ENCODE measurements at places on chromosomes 2 and 18.

DNA sequence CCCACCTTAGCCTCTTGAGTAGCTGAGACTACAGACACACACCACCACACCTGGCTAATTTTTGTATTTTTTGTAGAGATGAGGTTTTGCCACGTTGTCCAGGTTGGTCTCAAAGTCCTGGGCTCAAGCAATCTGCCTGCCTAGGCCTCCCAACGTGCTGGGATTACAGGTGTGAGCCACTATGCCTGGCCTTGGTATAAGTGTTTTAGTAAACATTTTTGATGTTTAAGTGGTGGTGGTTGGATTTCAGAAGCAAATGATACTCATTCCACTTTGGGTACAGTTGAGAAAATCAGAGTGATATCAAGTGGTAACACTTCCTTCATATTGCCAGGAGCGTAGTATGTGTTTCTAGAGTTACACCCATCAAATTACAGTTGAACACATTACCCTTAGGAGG lies 25.4 kb downstream of the ACADL start:
- DNase-seq: no peak

GRCh38 chr2:20213651-20214565 lies 11.0 kb downstream of the SDC1 start:
- no peak for DNase-seq

GRCh38 chr2:105364436-105365139 lies 27.2 kb downstream of the C2orf49 start:
- DNase-seq: no peak

DNA sequence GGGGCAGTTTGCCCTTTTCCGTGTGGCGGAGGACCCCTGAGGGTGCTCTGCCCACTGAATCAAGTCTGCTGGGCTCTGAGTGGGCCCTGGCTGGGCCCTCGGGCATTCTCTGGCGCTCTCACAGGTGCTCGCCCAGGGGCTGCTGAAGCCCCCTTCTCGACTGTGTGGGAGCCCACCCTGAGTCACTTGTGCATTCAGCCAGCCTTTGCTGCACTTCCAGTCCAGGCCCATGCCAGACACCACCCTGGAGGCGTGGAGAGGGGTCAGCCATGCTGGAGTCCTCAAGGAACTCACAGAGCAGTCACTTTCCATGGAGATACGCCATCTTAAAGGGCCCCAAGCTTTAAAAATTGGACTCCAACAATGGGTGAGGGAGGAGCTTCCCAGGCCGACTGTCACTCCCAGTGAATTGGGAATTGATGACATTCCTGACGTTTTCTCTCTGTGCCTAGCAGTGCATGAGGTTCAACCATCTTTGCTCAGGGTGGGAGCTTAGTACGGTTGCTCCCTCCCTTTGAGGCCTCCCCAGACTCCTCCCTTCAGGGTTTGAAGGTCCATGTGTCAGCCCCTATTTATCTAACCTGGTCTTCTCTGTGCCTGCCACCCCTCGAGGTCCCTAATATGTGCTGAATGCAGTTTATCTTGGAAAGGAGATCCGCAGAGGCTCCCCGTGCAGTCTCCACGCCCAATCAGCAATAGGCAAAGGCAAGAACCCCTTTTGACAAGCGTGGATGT lies 71.8 kb upstream of the HS6ST1 start:
- no peak for DNase-seq

DNA sequence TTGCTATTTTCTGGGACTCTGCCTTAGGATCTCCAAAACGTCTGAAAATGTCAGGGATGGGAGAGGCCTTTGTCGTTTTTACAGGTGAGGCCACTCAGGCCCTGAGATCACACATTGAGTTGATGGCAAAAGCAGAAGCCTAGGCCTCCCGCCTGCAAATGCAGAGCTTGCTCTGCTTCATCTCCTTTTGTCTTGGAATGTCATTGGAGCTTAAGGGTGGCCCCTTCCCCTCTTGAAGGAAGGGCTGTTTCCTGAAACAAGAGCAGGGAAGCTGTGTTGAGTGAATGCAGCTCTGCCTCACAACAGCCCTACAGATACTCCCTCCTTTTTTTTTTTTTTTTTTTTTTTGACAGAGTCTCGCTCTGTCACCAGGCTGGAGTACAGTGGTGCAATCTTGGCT lies 123.5 kb downstream of the GLI2 start:
- DNase-seq: no peak

DNA sequence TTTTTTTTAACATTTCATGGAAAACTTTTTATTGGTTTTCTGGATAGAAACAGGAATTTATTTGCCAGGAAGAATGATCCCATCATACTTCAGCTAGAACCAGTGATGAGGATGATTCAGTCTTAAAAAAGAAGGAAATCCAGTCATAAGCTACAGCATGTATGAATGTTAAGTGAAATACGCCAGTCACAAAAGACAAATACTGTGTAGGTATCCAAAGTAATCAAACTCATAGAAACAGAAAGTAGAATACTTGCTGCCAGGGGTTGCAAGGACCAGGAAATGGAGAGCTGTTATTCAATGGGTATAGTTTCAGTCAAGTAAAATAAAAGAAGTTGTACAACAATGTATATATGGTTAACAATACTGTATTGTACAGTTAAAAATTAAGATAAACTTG lies 21.3 kb downstream of the PSME4 start:
- DNase-seq: no peak

DNA sequence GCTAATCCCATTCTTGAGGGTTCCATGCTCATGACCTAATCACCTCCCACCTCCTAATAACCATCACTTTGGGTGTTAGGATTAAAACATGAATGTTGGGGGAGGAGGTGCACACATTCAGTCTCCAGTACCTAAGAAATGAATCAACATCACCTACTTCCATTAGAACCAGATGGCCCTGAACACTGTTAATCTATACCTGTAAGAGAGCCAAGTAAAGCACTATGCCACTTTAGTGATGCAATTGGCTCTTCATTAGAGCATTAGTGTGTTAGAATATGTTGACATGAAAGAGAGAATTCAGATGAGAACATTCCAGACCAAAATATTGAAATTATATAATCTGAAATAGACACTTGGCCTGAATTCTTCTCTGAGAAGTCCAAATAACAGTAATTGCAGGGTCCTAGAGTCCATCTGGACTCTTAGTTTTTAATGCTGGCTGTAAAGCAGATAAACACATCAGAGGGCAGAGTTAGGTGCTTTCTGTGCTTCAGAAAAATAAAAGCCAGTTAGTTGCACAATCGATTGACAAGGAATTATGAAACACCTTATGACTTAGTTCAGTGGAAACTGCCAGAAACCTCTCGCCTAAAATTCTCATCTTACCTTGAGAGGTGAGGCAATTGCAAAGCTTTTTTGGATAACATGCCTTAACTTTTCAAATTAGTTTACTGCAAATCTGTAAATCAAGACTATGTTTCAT lies 923.7 kb downstream of the SLC4A3 start:
- no peak for DNase-seq

GRCh38 chr2:57204364-57204763 lies 842.2 kb upstream of the VRK2 start:
- DNase-seq: no peak

GRCh38 chr18:35842536-35842935 lies 129.9 kb upstream of the RMP24 start:
- no peak for DNase-seq

DNA sequence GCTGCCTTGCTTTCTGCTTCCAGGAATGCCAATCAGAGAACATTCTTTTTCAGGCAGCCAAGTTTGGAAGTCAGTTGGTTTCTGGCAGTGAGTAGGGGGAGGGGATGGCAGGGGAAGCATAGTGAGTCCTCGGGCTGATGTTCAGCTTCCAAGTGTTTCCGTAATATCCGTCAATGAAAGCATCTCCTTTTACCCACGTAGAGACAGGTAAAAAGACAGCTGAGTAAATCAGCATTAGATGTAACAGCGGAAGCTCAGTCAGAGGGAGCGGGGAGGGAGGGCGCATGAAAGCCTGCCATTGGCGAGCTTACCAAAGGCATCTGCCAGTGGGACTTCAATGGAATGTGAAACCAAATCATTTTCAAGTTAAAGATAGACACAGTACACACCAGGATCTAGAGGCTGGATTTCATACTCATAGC lies 117.1 kb upstream of the DTNA start:
- DNase-seq: no peak

- DNase-seq: no peak
Observed at GRCh38 chr2:118225666-118226065, 137.4 kb downstream of the INSIG2 start.

DNA sequence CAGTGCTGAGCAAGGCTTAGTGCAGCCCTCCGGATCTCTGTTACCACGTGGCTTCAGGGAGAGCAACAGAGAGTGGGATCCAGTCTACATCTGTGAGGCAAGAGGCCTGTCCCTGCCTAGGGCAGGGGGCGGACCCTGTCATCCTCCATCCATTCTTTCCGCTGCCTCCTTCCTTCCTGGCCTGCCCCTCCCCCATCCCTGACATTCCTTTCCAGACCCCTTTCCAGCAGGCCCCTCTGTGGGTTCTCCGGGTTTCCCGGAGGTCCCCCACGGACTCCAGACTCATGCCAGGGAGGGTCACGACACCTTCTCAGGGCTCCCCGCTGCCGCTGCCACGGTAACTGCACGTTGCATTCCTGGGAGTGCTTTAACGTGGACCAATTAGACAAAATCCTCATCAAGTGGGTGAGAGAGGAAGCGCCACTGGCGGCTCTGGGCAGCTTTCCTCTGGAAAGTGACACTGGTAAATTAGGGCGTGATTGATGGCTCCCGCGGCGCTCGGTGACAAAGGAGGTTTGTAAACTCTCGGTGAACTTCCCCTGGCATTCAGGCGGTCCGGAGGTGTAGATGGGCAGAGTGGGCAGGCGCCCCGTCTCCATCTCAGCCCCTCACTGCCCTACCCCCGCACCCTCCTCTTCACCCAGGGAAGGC lies 11.4 kb downstream of the ATOH8 start:
- no peak for DNase-seq

- DNase-seq: no peak
Observed at GRCh38 chr2:1268034-1268433, 145.2 kb upstream of the TPO start.

DNA sequence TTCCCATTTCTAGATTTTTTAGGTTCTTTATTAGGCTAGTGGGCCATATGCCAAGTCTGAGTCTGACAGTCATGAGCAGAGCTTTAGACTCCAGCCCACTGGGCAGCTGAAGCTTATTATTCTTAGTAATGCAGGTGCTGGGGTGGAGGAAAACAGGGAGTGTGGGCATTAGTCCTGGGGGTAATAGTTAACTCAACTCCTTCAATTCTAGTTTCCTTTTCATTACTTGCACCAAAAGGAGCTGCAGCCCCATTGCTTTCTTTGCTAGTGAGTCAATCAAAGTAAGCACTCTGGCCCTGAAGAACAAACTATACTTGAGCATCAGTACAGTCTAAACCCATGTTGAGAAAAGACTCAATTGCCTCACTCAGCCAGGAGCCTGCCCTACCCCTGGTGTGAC lies 35.5 kb downstream of the ICOS start:
- DNase-seq: no peak

- no peak for DNase-seq
Observed at GRCh38 chr2:9941196-9941995, 10.1 kb upstream of the GRHL1 start.

GRCh38 chr2:215363461-215364156 lies 51.8 kb downstream of the ATIC start:
- no peak for DNase-seq

- no peak for DNase-seq
Observed at GRCh38 chr2:22525681-22526080, 859.3 kb upstream of the KLHL29 start.

- DNase-seq: no peak
Observed at GRCh38 chr2:154700136-154700535, 1.6 kb downstream of the KCNJ3 start.

DNA sequence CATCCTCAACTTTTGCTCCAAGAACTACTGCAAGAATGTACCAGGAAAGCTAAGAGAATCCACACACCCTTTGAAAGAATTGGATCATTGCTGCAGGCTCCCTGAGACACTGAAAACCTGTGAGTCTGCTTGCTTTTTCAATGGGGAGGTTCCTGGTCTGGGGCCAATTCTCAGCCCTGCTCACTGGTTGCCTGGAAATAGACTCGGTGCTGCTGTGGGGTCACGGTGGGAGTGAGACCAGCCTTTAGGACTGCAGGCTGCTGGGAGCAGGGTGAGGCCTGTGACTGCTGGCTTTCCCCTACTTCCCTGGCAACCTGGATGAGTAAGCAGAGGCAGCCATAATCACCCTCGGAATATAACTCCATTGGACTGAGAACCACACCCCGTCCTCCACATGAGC lies 569.3 kb downstream of the DPP10 start:
- no peak for DNase-seq

DNA sequence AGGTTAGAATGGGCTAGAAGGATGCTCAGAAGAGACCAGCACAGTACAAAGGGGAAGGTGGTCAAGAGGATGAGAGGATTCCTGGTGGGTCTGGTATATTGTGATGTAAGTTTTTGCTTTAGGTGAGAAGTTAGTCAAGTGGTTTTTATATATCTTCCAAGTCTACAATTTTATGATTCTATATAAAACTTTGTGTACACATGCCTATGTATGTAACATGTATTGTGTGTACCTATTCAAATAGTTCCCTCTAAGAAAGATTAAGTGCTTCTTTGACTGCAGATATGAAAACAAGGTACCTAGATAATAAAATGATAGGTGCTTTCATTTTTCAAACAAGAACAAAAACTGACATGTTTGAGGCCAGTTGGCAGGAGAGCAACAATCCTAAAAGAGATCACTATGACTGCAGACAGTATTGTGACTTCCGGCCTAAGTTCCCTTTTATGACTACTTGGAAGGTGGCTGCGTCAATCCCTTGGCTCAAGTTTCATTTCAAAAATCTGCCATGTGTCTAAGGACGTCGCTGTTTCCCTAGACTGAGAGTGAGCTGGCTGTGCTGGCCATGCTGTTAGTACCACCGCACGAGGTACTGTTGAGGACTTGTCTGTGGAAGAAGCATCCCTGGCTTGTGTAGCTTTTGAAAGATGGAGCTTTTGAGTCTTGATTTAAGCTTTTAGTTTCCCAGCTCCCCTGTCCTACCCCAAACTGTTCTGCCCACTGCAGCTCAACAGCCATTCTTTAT lies 123.1 kb downstream of the PRPF40A start:
- no peak for DNase-seq

DNA sequence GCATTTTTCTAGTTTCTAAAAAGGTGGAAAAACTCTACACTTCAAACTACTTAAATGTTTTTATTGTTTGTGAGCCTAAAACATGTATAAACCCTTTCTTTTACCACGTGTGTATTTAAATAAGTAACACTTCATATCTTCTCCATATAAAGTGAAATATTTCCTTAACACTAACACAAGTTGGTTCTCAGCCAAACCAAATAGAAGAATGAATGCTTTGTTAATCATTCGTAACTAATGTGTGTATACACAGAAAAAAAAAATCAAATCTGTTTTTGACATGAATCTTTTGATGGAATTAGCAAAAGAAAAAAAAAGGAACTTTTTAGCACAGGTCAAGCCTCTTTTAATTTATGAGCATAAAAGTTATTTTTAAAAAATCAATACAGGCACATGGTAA lies 89.3 kb downstream of the EHBP1 start:
- no peak for DNase-seq

GRCh38 chr2:13504808-13505207 lies 788.1 kb downstream of the TRIB2 start:
- DNase-seq: no peak

DNA sequence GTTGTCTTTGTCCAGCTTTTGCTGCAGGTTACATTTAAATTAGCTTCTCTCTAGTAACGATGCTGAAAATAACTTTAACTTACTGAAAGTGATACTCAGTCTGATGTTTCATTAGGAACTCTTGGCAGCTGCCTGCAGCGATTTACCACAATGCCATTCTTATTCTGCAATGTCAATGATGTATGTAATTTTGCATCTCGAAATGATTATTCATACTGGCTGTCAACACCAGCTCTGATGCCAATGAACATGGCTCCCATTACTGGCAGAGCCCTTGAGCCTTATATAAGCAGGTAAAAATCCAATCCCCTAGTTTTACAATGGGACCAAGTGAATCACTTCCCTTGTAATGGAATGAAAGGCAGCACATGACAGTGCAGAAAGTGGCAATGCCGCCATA lies 16.3 kb upstream of the MFF start:
- no peak for DNase-seq

Data from effector CD4-positive, alpha-beta T cell (primary cell).